ENCODE measurements at places on chromosomes 2 and 18. TPM values are rescaled to one million over a fixed set of nuclear protein-coding genes. Genes with fewer than 3 reads are reported as not detected.
A peak's percentile ranks its signal among the peaks of the same experiment; 100 is the strongest.

The GALNT5 gene
- total RNA-seq: 1.3 TPM

The IL1RL1 gene
- total RNA-seq: 0.09 TPM

The BIN1 gene
- 46.2 TPM for total RNA-seq

The TEX51 gene
- total RNA-seq: not detected

The FBXO36 gene
- total RNA-seq: 5.1 TPM

GRCh38 chr2:39996653-39997080 lies 217.6 kb upstream of the THUMPD2 start:
- no peak for DNase-seq

GRCh38 chr2:186868344-186868743 lies 19.4 kb upstream of the ZSWIM2 start:
- DNase-seq: no peak

DNA sequence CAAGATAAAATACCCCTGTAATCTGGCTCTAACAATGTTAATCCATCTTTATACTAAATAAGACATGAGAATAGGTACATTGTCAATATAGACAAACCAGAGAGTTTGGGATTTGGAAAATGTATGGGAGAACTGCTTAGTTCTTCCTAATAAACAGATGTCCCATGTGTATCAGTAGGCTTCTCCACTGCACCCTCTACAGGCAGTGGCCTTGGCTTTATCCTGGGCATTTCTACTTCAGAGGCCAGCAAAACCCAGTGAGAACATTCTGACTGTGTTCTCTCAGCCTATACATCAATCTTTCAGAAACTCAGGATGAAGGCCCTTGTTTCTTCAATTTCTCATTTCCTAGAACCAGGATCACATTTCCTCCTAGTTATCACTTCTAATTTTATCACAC lies 1167.5 kb upstream of the ACVR2A start:
- no peak for DNase-seq

DNA sequence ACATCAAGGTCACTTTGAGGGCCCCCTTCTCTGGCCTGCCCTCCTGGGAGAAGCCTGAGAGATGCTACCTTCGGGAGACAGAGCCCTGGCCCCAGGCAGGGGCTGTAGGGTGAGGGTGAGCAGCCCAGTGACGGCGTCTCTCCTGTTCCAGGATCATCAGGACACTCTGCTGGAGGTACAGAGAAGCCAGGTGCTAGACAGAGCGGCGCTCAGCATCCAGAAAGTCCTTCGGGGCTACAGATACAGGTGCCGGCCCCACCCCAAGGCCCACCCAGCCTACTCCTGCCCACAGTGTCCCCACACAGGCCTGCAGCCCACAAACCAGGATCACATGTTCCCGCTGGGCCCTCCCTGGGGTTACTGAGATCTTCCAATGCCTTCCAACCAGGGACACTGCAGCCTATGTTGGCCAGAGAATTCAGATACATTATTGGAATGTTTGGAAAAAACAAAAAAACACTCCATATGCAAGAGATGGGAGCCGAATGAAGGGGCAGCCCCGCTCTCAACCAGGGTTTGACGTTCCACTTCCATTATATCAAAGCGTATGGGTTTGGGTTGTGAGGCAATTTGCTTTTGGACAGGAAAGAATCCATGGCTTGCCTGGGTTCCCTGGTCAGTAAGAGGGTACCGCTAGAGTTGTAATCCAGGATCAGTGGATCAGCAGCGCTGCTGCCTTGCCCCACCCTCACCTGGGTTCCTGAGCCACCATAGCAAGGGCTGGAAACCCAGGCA lies 49.5 kb upstream of the GPR17 start:
- peak; percentile 17 for DNase-seq

- DNase-seq: no peak
These were observed 11.6 kb upstream of the HNMT start for GRCh38 chr2:137952586-137953129.

GRCh38 chr2:189012351-189012750 lies 38.2 kb downstream of the COL3A1 start:
- no peak for DNase-seq

- DNase-seq: no peak
These were observed 237.6 kb upstream of the TRIB2 start for GRCh38 chr2:12479065-12479601.

DNA sequence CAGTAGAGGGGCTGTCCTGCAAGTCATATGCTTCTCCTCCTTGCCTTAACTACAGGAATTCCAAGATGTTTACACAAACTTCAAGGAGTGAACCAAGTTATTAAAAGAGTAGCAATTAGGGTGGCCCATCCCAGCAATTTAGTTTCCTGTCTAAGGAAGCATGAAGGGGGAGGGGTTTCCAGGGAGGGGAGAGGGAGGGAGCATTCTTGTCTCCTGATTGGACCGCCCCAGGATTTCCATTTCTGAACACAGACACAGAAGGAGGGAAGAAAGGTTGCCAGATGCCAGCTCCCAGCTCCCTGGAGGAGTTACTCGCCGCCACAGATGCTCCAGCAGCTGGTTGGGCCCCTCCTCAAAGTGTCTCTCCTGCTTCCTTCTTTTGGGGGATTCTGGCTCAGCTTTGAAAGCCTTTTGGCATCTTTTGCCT lies 107.6 kb downstream of the TRIB2 start:
- DNase-seq: no peak

DNA sequence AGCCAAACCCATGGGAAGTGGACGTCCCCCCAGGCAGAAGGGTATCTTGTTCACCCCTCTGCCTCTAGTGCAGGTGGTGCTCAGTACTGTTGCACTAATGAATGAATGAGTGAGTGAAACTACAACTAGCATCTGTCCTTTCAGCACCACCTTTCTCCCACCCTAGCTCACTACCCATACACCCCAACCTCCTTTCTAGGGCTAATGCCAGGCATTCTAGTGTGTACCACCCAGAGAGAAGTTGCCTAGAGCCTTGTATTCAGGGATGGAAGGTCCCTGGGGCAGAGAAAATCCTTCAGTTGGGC lies 22.5 kb downstream of the CCT7 start:
- DNase-seq: no peak

DNA sequence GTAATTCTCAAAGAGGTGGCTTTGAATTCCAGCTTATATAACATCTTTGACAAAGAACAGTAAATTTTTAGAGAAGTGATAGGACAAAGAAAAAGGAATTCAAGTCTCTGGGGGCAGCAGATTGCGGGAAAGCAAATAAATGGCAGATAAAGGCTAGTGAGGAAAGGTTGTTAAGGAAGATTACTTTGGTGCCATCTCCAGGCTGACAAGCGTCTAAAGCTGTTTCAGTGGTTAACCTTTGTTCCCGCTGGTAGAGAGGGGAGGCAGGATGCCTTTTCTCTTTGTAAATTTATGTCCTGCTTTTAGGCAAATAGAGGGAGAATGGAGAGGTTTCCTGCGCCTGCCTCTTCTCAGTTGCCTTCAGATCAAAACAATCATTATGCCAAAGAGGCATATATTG lies 431.2 kb upstream of the CHST9 start:
- no peak for DNase-seq

DNA sequence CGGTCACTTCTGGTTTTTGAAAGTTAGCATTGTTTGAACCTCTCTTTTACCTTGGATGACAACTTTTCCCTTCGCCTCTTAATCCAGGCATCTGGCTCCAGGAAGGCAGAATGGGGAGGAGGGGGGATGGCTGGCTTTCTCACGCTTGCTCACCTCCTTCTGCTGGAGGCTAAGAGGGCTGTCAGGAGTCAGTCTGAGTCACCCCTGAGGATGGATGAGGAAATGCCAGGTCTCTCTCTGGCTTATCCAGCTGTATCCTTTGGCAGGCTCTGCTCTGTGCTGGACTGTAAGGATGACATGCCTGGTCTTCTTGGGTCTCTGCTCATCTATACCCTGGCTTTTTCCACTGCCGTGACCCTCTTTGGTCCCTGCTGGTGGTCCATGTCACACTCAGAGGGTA lies 142.9 kb upstream of the GYPC start:
- DNase-seq: no peak

GRCh38 chr18:45026162-45026561 lies 345.5 kb downstream of the SETBP1 start:
- no peak for DNase-seq

DNA sequence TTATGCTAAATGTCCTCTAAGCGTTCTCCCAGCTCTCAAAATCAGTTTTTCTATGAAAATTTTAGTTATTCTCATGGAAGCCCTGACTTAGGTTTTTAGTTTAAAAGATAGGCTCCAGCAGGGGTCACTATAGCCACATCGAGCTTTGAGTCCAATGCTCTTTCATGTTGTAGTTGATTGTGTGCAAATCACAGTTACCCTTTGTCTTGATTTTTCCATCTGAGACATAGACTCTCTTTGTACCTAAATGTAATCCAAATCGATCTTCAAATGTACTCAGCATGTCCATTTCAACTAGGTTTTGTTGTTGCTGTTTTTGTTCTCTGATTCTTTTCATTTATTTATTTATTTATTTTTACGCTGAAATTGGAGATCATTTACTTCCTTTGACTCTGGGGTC lies 26.4 kb upstream of the MSTN start:
- peak; percentile 39 for DNase-seq

GRCh38 chr18:36766836-36767235 lies 62.0 kb downstream of the TPGS2 start:
- DNase-seq: no peak
